Epithelial cell of proximal tubule (primary cell): ENCODE measurements at places on chromosomes 5 and 9. TPM values are rescaled to one million over a fixed set of nuclear protein-coding genes. Genes with fewer than 3 reads are reported as not detected.

DNA sequence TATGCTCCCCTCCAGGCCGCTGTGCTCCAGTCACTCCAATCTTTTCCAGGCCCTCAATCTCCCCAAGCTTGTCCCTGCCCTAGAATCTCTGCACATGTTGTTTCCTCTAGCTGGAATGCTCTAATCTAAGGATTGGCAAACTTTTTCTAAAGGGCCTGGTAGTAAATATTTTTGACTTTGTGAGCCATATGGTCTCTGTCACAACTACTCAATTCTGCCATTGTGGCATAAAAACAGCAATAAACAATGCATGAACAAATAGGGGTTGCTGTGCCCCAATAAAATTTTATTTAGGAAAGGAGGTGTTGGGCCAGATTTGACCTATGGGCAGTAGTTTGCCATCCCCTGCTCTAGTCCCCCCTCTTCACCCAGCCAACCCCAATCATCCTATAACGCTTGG lies 150.5 kb upstream of the LRRTM2 start:
- no peak for DNase-seq

SLC1A3 gene
- 1.3 and 1.7 TPM in 2 replicates for total RNA-seq

HAND1 gene
- total RNA-seq = not detected in 2 replicates

GRCh38 chr5:175658299-175659145 lies 651 bp downstream of the HRH2 start:
- no peak for DNase-seq

DNA sequence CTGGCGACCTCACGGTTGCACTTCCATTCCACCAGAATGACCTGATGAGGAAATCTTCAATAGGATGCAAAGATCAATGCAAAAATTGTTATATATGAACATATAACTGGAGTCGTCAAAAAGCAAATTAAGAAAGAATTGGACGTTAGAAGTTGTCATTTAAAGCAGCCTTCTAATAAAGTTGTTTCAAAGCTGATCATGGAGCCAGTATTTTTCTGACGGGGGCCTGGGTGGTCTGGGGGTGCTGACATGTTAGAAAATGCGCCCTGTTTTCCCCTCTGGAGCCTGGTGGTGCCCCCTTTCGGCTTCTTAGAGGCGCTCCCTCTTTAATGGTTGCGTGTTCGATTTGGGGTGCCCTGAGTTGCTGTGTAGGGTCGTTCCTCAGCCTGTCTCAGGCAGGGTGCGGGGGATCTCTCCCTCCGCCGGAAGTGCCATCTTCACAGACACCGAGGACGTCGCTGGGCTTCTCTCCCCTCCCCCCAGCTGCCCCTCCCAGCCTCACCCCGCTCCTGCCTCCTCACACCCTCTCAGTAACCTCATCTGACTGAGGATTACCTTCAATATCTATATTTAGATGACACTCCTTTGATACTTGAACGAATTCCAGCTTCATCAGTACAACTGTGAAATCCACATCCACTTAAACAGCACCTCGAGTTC lies 18.3 kb downstream of the PTGES2 start:
- no peak for DNase-seq

TCOF1 gene
- total RNA-seq = 44.3 and 79.9 TPM in 2 replicates

INIP gene
- 15.1 and 20.5 TPM in 2 replicates for total RNA-seq

GRCh38 chr5:28215091-28215490 lies 1176.7 kb upstream of the CDH9 start:
- DNase-seq = no peak

STK10 gene
- total RNA-seq = 22.4 and 25.9 TPM in 2 replicates

DNA sequence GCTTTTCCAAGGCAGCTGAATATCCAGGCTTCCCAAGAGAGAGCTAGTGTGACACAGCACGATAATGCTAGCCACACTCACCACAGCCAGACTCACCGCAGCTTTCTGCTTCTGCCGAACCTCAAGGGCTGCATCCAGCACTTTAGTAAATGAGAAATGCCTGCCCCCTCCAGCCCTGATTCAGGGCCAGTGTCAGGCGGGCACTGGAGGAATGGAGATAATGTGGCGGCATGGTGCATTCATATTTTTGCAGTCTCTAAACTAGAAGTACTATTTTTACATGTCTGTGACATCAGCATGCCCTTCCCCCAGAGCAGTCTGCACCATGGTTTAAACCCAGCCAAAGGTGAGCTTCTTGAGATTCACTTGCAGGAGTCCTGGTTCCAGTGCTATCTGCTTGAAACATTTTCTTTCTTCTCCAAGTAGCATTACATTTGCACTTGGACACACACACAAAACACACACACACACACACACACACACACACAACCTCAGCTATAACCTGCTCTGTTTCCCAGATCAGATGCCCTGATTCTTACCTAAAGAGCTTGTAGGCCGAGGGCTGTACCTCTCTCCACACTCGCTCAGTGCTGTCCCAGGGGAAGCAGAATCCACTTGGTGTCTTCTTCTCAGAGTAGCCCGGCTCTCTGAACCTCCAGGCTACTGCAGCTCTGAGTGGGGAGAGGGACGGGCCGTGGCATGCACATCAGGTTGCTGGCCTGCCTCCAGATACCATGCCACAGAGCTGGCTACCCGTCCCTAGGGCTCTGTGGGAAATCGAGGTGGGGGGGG lies at the start of gene FGF1:
TSS of gene FGF1 (minus strand) at position 673 of the 792 bp plus-strand sequence. CDS start 71,963 bp downstream, outside the sequence.
- DNase-seq = no peak

SLC6A18 gene
- total RNA-seq = not detected in 2 replicates

POMT1 gene
- 20.9 and 22.4 TPM in 2 replicates for total RNA-seq

GRCh38 chr5:88682131-88682530 lies 200.9 kb downstream of the MEF2C start:
- no peak for DNase-seq

DNA sequence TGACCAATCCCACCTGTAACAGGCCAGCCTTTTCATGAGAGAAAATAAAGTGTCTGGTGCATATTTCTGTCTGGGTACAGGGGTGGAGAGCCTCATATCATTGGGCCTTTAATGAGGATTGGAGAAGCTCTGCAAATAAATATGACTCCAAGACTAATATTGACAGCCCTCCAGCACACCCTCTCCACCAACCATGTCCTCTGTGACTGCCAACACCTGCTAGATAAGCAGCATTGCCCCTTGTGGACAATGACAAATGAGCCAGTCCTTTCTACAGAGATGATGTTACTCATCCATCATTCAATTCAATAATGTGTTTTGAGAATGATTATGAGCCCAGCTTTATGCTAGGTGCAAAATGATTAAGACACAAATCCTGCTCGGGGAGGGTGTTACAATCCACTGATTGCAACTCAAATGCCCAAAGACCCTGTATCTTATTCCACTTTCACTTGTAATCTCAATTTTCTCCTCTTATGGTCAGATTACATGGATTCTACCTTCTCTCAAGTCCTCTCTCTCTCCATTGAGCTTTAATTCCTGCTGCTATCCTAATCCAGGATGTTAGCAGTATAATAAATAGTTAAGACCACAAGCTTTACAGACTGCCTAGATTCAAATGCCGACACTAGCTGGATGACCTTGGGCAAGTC lies 2.1 kb upstream of the GFRA3 start:
- DNase-seq = no peak

GRCh38 chr9:115058684-115059315 lies 59.2 kb downstream of the TNC start:
- DNase-seq = peak; percentile 12

DNA sequence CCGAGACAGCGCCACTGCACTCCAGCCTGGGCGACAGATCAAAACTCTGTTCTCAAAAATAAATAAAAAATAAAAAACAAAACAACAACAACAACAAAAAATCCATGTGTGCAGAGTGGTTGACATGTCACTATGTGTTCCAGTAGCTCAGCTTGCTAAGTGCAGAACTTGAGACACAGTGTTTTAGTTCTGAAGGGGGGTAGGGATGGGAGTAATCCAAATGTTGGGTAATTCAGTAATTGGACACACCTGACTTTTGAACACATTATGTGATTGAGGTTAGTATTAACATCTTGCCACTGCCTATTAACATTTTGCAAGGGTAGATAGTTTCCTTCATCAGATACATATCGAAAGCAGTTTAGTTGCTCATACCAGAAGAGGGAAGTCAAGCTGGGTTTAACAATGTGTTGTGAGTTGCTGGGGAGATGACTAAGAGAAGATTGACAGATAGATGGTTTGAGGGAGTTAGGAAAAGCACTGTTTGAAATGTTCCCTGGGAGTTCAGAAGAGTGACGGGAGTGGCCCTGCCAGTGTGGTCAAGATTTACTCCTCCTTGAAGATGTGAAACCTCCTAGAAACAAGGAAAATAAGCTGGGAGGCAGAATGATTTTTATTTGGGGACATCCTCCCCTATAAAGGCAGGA lies 928 bp downstream of the HACD4 start:
- DNase-seq = no peak

GRCh38 chr9:120925535-120926396 lies 830 bp downstream of the TRAF1 start:
- DNase-seq = no peak

ANKRD18B gene
- 3.1 and 3.4 TPM in 2 replicates for total RNA-seq

CCL27 gene
- not detected in 2 replicates for total RNA-seq

GPX8 gene
- total RNA-seq = 38.8 and 58.5 TPM in 2 replicates

DNA sequence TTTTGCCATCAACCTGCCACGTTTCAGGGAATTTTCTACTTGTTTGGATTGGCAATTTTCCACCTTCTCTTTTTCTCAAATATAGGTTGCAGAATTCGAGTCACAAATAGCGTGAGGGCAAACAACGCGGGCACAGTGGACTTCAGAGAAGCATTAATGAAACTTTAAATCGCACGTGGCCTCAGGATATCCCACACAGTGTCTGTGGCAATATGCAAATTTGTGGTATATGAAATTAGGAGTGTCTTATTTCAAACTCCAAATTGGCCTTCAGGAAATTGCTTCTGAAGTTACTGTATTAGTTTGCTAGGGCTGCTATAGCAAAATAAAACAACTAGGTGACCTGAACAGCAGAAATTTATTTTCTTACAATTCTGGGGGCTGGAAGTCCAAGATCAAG lies 91.2 kb downstream of the MTRR start:
- no peak for DNase-seq

DNA sequence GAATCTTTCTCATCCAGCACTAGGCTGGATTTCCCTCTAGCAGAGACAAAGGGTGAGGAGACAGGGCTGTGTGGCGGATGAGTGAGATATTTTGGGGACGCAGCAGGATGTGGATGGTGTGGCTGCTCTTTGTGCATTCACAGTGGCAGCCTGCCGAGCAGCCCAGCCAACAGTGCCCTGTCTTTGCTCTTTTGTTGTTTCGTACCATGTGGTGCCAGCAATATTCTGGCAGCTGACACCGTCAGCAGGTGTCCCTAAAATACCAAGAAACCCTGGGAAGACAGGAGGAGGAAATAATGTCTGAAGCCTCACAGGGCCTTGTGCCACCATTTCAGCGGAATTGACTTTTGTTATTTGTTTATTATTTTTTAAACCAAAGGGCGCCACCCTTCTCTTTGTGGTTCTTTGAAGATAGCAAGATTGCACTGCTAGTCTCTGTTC lies 141.4 kb downstream of the CCDC192 start:
- DNase-seq = no peak

DNA sequence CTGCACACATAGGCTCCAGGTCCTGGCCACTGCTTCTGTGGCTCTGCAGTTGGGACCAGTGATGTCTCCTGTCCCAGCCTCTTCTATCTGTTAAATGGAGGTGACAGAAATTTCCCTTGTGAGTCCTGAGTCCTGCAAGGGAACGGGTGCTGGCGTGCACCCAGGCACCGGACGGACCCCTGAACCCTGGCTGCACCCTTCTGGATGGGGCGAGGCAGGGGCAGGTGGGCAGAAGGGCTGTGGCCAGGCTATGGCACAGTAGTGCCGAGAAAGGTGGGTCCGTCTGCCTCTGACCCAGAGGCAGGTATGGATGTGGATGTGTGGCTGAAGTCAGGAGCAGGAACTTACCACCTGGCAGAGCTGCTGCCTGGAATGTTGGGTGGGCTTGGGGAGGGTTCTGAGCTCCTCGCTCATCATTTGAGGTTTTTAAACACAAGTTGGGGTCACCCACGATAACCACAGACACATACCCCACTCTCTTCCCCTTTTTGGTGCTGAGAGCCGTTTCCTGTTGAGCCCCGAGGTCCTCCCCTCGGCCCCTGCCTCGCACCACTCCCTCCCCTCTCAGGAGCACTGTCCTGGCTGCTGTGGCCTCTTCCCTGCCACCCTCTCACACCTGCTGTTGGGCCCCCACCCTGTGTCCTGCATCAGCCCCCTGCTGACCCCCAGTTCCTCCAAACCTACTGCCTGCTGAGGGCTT lies 82.0 kb downstream of the COL5A1 start:
- DNase-seq = no peak

ACER2 gene
- 1.3 and 4.1 TPM in 2 replicates for total RNA-seq

- DNase-seq = no peak
These were observed 151.6 kb downstream of the SLIT3 start for GRCh38 chr5:169149317-169149716.

- peak; percentile 13 for DNase-seq
These were observed 58.5 kb upstream of the MYO10 start for GRCh38 chr5:16994565-16994964.

IL4 gene
- total RNA-seq = not detected in 2 replicates

DNA sequence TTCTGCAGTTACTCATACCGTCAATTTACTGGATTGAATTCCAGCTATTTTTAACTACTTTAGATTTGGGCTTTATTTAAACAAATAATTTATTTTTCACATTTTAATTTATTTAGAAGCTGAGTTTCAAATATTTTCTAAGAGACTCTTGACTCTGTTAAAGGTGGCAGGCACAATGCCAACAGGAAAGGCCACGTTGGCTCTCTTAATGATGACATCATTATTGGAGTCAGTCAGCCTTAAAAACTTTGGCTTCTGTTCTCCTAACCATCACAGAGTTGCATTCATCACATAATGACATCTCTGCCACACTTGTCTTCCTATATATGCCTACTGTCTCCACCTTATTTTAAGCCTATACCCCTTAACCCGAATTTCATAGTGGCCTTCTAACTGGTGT lies 172.3 kb upstream of the PLPPR1 start:
- DNase-seq = peak; percentile 32

GRCh38 chr9:134591082-134591571 lies 50.5 kb upstream of the COL5A1 start:
- no peak for DNase-seq

- DNase-seq = no peak
These were observed 93.2 kb upstream of the PHYKPL start for GRCh38 chr5:178325679-178326373.

DNA sequence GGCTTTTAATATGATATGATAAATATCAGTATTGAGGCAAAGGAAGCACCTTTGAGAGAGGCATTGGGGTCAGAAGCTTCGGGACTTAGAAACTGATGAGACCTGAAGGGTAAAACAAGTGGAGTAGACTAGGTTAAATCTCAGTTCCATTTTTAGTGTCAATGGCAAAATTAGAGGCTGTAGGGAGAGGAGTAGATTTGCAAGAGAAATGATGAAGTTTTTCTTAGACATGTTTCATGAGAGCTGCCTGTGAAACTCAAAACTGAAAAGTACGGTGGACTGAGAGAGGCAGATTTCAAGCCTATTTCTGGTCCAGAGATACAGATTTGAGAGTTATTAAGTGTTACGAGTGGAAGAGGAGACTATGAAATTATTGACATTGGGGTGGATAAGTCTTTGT lies 278.5 kb downstream of the TAF11L14 start:
- DNase-seq = no peak

ST8SIA4 gene
- total RNA-seq = 0.12 and 0.72 TPM in 2 replicates

GRCh38 chr5:132294728-132295504 lies 722 bp downstream of the SLC22A4 start:
- no peak for DNase-seq

DEPDC1B gene
- total RNA-seq = 21.4 and 38.6 TPM in 2 replicates

- DNase-seq = no peak
These were observed 323.5 kb upstream of the SLC24A2 start for GRCh38 chr9:20112205-20112783.

- DNase-seq = no peak
These were observed 2.5 kb upstream of the TCF7 start for GRCh38 chr5:134111741-134112647.
